LNCaP clone FGC (cell line): ENCODE measurements at places on chromosomes 4 and X.

DNA sequence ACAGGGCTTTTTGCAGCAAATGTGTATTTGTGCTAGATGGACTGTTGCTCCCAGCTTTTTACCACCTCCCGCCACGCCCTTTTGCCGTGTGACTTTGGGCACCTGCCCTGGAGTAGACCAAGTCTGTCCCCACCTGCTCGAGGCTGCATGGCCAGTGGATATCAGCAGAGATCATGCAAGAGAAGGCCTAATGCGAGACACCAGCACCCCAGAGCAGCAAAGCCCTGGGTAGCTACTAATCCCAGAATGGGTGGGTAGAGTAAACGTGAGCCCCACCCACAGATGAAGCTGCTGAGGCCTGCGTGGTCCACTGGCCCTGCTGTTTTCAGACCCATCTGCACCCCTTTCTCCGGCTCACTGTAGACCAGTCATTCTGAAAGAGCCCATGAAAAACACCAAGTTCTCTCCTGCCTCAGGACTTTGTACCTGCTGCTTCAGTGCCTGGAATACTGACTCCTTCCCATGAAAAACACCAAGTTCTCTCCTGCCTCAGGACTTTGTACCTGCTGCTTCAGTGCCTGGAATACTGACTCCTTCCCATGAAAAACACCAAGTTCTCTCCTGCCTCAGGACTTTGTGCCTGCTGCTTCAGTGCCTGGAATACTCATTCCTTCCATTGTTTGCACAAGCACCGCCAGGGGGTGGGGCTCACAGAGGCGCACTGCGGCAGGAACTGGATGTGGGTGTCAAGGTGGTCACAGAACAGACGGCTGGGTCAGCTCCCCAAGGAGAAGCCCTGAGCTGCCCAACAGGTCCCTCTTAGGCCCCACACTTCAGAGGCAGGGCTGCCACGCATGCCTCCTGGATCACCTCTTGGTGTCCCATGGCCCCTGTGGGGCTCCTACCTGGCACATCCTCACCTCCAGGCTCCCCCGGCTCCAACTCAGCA is 5.1 kb upstream of the TNIP2 start:
- no peak for DNase-seq

GRCh38 chr4:10050261-10050661 is 29.0 kb upstream of the SLC2A9 start:
- no peak for DNase-seq

- no peak for DNase-seq
Measured at GRCh38 chrX:85569686-85570085, 190.2 kb upstream of the POF1B start.

- DNase-seq, result no peak
Measured at GRCh38 chrX:24148535-24149350, 786 bp upstream of the ZFX start.

DNA sequence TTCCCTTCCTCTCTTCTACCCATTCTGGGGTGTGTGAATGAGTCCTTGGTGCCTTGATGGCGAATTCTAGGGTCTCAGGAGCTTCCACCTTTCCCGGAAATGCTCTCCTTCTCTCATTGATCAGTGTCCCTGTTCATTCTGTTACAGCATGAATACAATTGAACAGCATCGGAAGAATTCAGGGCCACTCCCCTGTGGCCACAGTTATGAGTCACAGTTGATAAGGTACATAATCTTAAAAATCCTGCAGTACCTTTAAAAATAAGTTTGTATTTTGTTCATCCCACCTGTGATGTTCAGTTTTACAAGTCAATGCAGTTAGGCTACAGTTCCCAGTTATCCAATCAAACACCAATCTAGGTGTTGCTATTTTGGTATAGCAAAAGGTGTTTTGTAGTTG is 47.3 kb upstream of the FAM9A start:
- no peak for DNase-seq

DNA sequence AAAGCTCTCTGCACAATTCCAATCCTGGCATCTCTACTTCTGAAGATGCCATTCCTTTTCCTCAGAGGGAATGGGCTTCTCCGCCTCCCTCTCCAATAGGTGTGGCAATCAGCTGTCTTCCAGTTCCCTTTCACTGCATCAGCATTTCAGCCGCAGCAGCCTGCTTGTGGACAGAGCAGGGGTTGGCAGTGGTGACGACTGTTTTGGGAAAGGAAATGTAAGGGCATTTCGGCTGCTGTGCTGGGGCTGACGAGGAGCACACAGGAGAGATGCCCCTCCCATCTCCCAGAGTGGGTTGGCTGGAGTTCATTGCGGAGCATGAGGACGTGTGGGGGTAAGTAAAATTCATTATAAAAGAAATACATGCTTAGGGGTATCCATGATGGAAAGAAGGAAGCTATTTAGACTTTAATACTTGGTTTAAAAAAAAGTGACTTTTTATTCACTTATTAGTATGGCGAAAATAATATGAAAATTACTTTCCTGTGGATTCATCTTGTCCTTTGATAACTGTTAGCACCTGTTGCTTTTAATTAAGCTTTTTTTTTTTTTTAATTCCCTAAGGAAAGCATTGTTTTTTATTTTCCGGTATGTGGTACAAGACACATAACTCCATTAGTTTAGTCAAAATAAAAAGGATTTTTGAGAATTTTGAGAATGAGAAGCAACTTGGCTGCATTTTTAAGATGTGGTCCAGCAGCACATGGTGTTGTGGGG is at the start of gene LIMCH1:
Gene LIMCH1 (plus strand): TSS at position 141 of the 717 bp plus-strand sequence. CDS start 67,839 bp downstream, outside the sequence.
- DNase-seq, result peak; percentile 37

DNA sequence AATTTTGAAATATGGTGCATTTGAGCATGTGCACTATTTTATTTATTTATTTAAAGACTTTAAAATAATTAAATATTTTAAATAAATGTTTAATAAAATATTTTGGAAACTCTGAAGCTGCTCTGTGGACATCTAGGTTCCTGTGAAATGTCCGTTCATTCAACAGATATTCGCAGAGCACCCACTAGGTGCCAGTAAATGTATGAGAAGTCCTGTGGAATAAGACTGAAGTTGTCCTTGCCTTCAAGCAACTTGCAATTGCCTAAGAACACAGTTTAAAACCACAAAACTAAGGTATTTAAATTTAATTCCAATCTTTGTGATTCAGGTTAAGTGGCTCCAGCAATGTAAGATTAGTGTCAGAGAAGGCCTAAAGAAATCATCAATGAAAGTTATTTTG is 306.7 kb downstream of the GBA3 start:
- no peak for DNase-seq

DNA sequence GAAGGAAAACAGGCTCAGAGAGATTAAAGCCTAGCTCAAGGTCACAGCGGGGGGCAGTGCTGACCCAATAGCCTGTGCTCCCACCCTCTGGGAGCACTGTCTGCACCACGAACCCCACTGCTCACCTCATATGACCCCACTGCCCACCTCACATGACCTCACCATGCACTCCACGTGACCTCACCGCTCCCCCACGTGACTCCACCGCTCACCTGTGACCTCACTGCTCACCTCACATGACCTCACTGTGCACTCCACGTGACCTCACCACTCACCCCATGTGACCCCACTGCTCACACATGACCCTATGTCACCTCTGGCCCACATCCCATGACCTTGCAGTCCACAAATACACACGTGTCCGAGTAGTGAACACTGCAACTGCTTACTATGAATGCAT is 55.4 kb downstream of the ACOX3 start:
- no peak for DNase-seq

DNA sequence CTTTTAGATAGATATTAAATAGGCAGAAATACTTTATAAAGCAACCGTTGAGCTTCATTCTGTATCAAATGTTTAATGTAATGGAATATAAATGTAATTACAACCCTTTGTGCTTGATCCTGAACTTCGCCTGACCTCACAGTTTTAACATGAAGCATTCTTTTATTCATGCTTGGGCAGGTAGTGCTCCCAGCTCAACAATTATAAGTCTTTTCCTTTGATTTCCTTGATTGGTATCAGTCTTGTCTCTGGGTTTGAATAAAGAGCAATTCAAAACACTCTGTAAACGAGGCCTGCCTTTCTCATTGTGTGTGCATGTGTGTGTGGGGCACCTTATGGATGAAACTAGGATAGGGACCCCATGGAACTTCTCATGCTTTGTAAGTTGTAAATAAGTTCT is 6.8 kb downstream of the METAP1 start:
- DNase-seq, result no peak

DNA sequence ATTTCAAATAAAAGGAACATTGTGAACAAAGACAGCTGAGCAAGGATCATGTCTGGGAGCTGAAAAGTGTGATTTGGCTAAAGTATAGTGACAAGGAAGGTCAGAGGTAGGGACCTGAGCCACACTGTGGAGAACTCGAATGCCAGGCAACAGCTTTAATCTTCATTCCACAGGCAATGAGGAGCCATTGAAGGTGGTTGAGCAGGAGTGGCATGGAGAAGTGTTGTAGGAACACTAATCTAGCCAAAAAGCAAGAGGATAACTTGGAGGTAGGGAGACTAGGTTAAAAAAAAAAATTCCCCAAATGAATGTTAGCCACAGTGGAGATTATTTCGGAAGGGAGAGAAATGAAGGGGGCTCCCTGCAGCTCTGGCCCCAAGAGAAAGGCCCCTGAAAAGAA is 286.9 kb downstream of the BCOR start:
- DNase-seq, result no peak

DNA sequence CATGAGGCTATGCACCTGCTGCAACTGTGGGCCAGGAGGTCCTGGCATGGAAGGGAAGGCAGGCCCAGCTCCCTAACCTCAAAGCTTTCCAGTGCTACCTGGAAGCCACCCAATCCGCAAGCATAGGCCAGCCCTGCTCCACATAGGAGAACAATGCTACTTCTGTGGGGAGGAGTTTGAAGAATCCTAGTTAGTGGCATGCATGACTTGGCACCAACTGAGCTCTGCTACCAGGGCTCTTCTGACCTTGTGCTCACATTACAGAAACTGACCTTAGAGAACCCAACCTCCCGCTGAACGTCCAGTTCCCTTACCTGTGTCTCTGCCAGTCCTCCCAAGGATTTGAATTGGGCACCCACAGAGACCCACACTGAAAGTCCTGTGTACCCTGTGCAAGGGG is 58.8 kb downstream of the USP46 start:
- no peak for DNase-seq
